ENCODE measurements at places on chromosomes 16 and 17.

DNA sequence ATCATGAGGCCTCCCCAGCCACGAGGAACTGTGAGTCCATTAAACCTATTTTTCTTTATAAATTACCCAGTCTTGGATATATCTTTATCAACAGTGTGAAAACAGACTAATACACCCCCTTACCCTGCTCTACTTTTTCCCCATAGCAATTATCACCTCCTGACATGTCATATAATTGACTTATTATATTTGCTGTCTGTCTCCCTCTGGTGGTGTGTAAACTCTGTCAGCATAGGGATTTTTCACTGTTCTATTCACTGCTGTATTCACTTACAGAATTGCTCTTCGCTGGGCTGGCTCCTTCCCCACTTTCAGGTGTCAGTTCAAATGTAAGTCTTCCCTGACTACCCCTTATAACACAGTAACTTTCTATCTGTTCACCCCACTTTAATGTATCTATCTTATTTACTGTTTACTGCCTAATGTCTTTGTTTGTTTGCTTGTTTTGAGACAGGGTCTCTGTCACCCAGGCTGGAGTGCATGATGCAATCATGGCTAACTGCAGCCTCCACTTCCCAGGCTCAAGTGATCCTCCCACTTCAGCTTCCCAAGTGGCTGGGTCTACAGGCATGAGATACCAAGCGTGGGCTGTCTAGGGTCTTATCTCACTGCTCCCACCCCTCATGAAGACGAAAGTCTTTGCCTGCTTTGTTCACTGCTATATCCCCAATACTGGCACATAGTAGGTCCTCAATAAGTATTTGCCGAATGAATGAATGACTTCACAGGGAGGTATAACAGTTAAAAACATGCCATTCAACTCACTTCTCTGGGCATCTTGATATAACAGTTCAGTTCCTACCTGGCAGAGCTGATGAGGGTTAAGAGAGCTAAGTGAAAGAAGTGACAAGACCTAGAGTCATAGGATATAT is 52.4 kb upstream of the CDH3 start:
- peak; percentile 58 for DNase-seq

GRCh38 chr17:382644-383533 is 30.3 kb upstream of the RPH3AL start:
- DNase-seq = no peak

- no peak for DNase-seq
Observed at GRCh38 chr16:14148016-14148415, 76.9 kb downstream of the MRTFB start.

GRCh38 chr16:67014634-67015312 is 14.2 kb upstream of the CBFB start:
- DNase-seq = no peak

DNA sequence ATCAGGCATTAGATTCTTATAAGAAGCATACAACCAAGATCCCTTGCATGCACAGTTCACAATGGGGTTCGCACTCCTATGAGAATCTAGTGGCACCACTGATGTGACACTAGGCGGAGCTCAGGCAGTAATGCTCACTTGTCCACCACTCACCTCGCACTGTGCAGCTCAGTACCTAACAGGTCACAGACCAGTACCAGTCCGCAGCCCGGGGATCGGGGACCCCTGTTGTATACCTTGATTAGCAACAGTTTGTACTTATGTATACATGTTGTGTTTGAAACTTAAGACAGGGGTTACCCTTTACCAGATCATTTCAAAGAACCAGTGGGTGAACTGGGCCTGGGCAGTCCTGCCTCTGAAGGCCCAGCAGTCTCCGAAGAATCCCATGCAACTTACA is 103.7 kb downstream of the PMP22 start:
- DNase-seq = no peak

- no peak for DNase-seq
Observed at GRCh38 chr16:50050802-50051201, 15.0 kb upstream of the HEATR3 start.

- DNase-seq = no peak
Observed at GRCh38 chr17:19670908-19671307, 22.4 kb downstream of the ALDH3A2 start.

- peak; percentile 73 for DNase-seq
Observed at GRCh38 chr16:85029408-85029784, 1.8 kb downstream of the KIAA0513 start.

DNA sequence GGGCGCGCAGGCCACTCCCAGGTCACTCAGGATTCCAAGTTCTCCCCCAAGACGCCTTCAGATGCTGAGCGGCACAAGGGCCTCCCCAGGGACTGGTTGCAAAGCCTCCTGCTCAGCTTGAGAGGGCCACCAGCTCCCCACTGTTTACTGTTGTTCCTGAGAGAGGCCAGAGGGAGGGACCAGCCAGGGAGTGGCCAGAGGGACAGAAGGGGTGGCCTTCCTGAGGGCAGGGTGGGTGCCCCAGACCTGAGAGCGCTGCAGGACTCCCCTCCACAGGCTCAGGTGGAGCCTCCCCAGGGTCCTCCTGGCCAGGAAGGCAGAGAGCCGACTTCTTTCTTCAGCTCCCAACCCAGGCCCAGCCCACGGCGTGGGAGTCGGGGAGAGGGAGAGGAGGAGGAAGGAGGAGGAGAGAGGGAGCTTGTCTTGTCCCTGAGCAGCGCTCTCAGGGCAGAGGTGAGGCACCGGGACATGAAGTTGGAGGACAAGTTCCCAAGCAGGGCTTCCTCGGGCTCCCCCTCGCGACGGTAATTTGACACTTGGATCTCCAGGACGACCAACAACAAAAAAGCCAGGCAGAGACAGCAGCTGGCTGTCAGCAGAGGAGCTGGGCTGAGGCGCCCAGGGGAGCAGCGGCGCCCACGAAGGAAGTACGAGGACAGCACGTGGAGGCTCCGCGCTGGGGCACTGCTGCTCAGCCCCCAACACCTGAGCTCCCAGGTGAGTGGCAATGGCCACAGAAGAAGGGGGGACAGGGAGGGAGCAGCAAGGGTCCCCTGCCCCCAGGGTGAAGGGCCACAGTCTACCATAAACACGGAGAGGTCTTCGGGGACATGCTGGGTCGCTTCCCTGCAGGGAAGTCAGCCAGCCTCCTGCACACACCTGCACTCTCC is 497 bp downstream of the SMIM5 start:
- peak; percentile 27 for DNase-seq

DNA sequence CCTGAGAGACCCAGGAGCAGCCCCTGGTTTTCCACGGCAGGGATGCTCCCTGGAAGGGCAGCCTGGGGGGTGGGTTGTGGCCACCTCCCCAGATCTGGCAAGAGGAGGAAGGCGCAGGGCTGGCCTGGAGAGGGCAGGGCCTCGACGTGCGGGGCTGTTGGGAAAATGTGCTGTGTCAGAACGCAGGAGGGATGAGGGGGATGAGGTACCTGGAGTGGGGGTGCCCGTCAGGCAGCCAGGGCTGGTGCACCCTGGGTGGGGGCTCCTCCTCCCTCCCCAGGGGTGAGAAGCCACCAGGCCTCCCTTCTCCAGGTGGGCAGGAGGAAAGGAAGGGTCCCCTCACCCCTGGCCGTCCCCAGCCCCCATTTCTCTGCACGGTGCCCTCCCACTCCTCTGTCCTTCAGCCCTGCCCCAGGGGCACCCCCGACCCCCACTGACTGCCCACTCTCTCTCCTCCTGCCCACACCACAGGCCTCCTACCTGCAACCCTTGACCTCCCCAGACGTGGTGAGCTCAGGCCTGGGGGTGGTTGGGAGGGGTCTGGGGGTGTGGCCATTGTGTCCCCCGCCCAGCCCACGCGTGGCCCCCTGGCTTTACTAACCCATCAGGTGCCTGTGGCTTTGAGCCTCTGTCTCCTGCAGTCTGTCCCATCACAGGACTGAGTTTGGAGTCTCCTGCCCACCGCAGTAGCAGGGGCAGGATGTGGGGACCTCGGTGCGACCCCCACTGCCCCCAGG is 39.6 kb downstream of the BAHCC1 start:
- no peak for DNase-seq

DNA sequence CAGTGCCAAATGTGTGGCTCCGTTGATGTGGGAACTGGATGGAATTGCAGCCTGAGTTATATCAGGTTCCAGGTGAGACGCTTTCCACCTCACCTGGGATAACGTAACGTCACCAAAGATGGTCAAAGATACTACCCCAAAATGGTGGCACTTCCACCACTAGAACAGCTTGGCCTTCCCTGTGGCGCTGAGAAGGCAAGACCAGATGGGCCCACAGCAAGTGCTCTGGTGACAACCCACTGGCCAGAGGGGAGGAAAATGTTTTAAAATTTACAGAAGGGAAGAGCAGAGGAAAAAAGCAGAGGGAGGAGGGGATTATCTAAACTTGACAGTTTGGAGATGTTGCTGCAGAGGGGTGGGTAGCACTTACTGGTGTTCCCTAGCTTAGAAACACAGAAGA is 7.5 kb upstream of the ITGA2B start:
- DNase-seq = no peak

DNA sequence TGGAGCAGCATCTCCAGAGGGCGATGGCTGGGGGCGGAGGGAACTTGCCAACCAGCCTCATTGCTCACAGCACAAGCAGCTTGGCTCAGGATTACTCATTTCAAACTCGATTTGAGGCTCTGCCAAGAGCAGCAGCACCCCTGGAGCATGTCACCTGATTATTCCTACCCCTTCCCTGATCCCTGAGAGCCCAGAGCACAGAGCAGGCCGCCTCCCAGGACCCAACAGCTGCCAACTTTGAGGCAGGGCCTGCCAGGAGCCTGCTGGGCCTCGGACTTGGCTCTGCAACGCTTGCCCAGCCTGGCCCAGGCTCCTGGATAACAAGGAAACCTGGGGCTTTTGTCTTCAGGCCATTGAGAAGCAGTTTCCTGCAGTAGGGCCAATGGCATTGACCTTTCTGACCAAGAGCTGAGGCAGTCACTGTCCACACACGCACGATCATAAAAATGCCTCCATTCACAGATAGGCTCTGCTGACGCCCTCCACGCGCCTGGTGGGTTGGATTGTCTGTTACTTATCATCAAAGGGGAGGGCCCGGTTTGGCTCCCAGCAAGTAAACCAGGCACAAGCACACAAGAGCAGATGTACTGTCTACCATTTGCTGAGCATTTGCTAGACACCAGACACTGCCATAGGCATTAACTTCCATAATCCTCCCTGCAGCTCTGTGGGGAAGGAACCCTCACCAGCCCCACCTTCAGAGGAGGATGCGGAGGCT is 406.6 kb upstream of the EEF2KMT start:
- no peak for DNase-seq

- no peak for DNase-seq
Observed at GRCh38 chr16:65229191-65229662, 107.4 kb upstream of the CDH11 start.
